ENCODE measurements at places on chromosomes 16 and 17. TPM values are rescaled to one million over a fixed set of nuclear protein-coding genes. Genes with fewer than 3 reads are reported as not detected.
A peak's percentile ranks its signal among the peaks of the same experiment; 100 is the strongest.

Gene RBBP6
- total RNA-seq: 178 TPM

Gene NEUROD2
- total RNA-seq: not detected

- no peaks in the 10 kb centered on the region for H3K4me1 ChIP-seq
- H3K4me3 ChIP-seq: no peak overlapping the region
- DNase-seq: no peak
- no peaks in the 10 kb centered on the region for H3K36me3 ChIP-seq
These were observed 33.3 kb upstream of the USP43 start for GRCh38 chr17:9612006-9612405.

GRCh38 chr17:15501793-15502192 is 34.4 kb upstream of the CDRT4 start:
- H3K27ac ChIP-seq: no peak overlapping the region
- H3K36me3 ChIP-seq: peaks cover 6% of the 10 kb centered on the region
- no peaks in the 10 kb centered on the region for H3K27me3 ChIP-seq
- no peak for DNase-seq
- H3K4me1 ChIP-seq: peaks cover 10% of the 10 kb centered on the region

Gene KCTD19
- not detected for total RNA-seq

Gene PLEKHH3
- total RNA-seq: 0.60 TPM

Gene TLCD1
- total RNA-seq: 0.60 TPM

GRCh38 chr17:45277216-45277849 is 15.4 kb upstream of the SPATA32 start:
- no peaks in the 10 kb centered on the region for H3K27me3 ChIP-seq
- H3K4me3 ChIP-seq: no peak overlapping the region
- peaks cover 6% of the 10 kb centered on the region for H3K4me1 ChIP-seq
- H3K27ac ChIP-seq: no peak overlapping the region
- DNase-seq: peak; percentile 84
- peaks cover 41% of the 10 kb centered on the region for H3K36me3 ChIP-seq

Gene NETO2
- total RNA-seq: 1.9 TPM

DNA sequence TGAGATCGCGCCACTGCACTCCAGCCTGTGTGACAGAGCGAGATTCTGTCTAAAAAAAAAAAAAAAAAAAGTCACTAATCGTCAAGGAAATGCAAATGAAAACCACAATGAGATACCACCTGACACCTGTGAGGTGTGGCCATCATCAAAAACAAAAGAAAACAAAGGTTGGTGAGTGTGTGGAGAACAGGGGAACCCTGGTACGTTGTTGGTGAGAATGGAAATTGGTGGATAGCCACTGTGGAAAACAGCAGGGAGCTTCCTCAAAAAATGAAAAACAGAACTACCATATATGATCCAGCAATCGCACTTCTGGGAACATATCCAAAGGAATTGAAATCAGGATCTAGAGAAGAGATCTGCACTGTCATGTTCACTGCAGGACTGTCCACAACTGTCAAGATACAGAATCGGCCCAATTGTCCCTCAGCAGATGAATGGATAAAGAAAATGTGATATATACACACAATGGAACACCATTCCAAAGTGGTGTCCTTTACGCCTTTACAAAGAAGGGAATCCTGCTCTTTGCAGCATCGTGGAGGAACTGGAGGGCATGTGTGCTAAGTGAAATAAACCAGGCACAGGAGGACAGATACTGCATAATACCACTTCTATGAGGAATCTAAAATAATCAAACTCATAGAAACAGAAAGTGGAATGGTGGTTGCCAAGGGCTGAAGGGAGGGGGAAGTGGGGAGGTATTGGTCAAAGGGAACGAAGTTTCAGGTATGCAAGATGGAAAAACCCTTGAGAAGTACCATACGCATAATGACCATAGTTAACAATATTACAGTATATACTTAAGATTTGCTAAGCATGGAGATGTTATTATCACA is 63.5 kb upstream of the PLCG2 start:
- no peak overlapping the region for H3K27ac ChIP-seq
- H3K4me1 ChIP-seq: peaks cover 54% of the 10 kb centered on the region
- DNase-seq: peak; percentile 87
- peak overlapping the region; percentile 31 for H3K4me3 ChIP-seq
- no peaks in the 10 kb centered on the region for H3K27me3 ChIP-seq

DNA sequence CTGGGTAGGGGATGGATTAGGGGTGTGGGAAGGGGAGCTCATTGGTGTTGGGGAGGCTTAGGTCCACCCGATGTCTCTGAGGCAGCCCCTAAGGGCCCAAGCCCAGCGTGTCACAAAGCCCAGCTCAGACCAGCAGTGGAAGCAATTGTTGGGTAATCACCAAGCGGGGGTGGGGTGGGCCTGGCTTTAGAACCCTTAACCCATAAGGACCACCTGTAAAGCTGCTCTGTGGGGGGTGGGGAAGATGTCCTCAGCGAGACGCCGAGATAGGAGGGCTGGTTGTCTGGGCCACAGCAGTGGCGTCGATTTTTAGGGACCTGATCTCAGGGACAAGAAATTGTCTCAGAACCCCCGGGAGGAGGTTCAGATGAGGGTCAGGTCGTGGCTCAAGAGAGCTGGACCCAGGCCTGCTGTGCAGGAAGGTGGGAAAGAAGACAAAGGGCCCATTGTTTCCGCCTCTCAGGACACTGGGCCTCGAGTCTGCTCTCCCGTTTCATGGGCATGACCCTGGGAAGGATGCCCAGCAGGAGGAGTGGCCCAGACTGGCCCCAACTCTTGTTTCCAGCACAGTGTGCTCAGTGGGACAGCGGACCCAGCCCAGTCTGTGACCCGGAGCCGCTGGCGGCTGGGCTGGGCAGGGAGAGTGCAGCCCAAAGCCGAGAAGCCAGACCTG is 15.9 kb downstream of the ST6GALNAC2 start:
- no peak overlapping the region for H3K27ac ChIP-seq
- no peaks in the 10 kb centered on the region for H3K27me3 ChIP-seq
- peaks cover 21% of the 10 kb centered on the region for H3K36me3 ChIP-seq

DNA sequence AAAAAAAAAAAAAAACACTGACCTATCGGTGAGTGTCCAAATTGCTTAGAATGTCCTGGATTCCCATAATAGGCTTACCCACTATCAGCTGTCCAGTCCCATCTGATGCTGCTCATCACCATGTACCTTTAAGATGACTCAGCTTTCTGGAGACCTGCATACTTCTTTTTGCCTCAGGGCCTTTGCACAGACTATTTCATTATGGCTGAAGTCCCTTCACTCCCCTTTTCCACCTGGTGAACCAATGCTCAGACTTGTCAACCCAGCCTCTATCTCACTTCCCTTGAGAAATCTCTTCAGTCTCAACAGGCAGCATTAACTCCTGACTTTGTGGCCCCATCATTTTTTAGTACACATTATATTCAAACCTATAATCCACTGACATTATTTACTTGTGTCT is 29.7 kb upstream of the NUDT7 start:
- H3K27me3 ChIP-seq: peaks cover 17% of the 10 kb centered on the region
- no peaks in the 10 kb centered on the region for H3K36me3 ChIP-seq
- H3K4me3 ChIP-seq: no peak overlapping the region
- H3K4me1 ChIP-seq: no peaks in the 10 kb centered on the region
- no peak overlapping the region for H3K27ac ChIP-seq
- DNase-seq: no peak

DNA sequence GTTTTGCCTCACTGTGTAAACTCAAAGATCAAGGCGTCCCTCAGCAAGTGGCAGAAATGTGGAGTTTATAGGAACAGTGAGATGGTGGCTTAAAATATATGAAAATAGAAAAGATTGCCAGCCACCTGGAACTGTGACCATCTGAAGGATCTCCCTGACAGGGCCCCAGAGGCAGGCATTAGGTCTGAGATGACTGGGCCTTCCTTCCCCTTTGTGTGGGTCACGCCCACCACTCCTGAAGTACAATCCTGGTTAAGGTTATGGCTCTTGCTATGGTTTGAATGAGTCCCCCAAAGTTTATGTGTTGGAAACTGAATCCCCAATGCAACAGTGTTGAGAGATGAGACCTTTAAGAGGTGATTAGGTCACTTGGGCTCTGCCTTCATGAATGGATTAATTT is 6.4 kb downstream of the ST6GALNAC2 start:
- H3K4me3 ChIP-seq: no peak overlapping the region
- no peak overlapping the region for H3K27ac ChIP-seq
- no peak for DNase-seq
- H3K4me1 ChIP-seq: no peaks in the 10 kb centered on the region
- peaks cover 4% of the 10 kb centered on the region for H3K27me3 ChIP-seq

DNA sequence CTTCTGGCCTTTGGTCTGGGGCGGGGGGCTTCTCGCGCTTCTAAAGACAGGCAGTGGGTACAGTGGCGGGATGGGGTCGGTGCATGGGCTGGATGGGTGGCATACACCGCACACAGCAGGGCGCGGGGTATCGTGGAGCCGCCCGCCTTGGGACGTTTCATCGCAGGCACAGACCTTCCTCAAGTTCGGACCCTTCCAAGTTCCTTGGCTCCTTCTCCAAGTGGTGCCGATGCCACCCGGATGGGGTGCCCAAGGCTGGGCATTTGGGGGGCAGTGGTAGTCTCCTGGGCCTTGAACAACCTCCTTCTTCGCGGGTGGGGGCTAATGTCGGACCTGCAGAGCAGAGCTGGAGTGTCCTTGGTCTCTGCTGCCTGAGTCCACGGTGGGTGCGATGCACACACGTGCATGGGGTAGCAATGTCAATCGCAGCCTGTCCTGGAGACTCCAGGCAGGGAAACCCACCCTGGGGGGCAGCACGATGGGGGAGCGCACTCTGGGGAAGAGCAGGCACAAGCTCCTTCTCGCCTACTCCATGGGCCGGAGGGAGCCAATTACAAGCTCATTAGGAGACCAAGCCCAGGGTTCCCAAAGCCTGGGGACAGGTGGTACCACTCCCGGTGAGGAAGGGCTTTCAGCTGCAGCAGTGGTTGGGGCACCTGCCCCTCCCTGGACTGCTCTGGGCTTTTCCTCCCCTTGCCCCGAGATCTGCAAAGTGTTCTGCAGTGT is 686 bp upstream of the MTSS2 start:
- H3K36me3 ChIP-seq: no peaks in the 10 kb centered on the region
- H3K27ac ChIP-seq: no peak overlapping the region
- no peak overlapping the region for H3K4me3 ChIP-seq
- H3K4me1 ChIP-seq: peaks cover 10% of the 10 kb centered on the region
- no peak for DNase-seq

Gene TBC1D3C
- total RNA-seq: not detected

Data from CD4-positive, alpha-beta T cell (primary cell).